ENCODE measurements at places on chromosomes 16 and 17. TPM values are rescaled to one million over a fixed set of nuclear protein-coding genes. Genes with fewer than 3 reads are reported as not detected.

C17orf78 gene
- total RNA-seq = not detected

ZNF205 gene
- total RNA-seq = 22.7 TPM

VAT1L gene
- total RNA-seq = 22.2 TPM

EEF2KMT gene
- 19.9 TPM for total RNA-seq

NOTUM gene
- 1.7 TPM for total RNA-seq

DPEP2 gene
- not detected for total RNA-seq

TIMM22 gene
- total RNA-seq = 17.4 TPM

NXN gene
- total RNA-seq = 96.8 TPM

UBALD2 gene
- total RNA-seq = 30.3 TPM

CD300A gene
- 2.0 TPM for total RNA-seq

RND2 gene
- 50.2 TPM for total RNA-seq

KRT27 gene
- total RNA-seq = not detected

GRB7 gene
- total RNA-seq = 42.4 TPM

OTOA gene
- total RNA-seq = 0.07 TPM

CD300E gene
- total RNA-seq = not detected

TBC1D26 gene
- total RNA-seq = 3.6 TPM

GFAP gene
- total RNA-seq = 1.5 TPM

P4HB gene
- 380 TPM for total RNA-seq

WNT3 gene
- total RNA-seq = 14.1 TPM
